Sigmoid colon (tissue), 7 donors: ENCODE measurements at places on chromosomes 5 and 9. TPM values are rescaled to one million over a fixed set of nuclear protein-coding genes. Genes with fewer than 3 reads are reported as not detected.

Gene GPR150
- 0.14 TPM for total RNA-seq

Gene DAB2
- total RNA-seq: 61.7 TPM

DNA sequence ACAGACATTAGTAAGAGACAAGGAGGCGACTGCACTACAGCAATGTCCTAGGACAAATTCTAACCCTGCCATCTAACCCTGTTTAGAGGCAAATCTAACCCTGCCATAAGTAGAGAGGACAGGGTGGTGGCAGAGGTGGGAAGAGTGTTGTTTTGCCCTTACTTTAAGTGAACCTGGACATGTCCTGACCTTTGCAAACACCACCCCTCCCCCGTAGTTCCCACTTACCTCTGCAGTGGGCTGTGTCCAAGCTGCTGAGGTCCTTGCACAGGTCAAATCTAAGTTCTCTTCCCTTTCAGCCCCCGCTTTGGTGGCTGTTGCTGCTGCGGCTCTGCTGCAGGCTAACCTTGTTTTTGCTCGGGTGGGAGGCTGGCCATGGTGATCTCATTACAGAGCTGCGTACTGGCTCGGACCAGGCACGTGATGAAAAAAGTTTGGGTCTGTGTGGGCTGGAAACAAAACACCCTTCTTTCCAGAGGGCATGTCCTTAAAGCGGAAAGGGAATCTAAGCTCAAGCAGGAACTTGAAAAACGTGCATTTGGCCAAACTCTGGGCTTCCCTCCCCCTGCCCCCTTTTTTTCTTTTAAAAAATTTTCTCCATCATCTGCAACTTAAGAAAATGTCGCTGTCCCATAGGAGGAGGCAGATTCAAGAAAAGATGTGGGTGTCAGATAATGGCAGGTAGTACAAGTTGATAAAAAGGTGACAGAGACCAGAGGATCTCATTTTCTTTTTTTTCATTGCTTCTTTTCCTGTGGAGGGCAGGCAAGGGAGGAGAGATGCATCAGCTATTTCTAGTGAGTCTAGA is at the start of gene FAXDC2:
TSS of gene FAXDC2 (minus strand) at position 349 of the 808 bp plus-strand sequence. CDS start 12,425 bp downstream, outside the sequence.
- peak; percentile 93 for DNase-seq
- H3K4me3 ChIP-seq: peak within 1 kb of the TSS; percentile 61
- H3K36me3 ChIP-seq: no peaks in the 10 kb centered on the region
- peaks cover 45% of the 10 kb centered on the region for H3K4me1 ChIP-seq

DNA sequence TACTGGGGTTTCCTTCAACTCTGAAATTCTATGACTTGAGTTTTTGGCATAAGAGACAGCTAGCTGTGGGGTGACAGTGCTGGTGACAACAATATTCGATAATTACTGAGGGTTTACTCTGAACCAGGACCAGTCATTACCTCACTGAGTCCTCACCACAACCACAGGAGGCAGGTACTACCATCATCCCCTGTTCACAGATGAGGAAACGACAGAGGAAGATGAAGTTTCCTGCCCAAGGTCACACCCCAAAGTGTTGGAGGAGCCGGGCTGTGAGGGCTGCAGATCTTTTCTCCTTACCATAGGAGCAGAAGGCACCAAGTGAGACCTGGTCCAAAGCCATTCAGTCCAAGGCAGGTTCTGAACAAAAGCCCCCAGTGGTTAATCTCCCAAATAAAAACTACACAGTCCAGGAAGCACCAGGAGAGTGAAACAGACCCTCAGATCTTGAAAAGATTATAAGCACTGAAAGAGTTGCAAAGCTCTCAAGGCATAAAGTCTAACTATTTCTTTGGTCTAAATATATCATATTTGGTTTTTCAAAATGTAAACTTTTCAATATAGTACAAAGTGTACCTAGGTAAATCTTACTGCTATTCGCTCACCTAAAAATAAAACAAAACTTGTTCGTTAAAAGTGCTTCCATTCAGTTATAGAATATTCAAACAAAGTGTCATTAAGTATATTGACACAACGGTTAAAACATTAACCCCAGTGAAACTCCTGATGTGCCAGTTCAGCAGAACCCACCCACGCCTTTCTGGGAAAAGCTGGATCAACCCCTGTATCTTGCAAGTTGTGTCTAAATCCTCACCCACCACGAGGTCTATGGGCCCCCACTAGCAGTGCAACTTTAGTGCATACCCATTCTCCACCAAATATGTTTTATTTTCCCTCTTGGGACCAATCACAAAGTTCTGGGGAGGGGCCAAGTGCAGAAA is 82.6 kb upstream of the EQTN start:
- no peaks in the 10 kb centered on the region for H3K36me3 ChIP-seq
- no peak overlapping the region for H3K27ac ChIP-seq
- H3K27me3 ChIP-seq: no peaks in the 10 kb centered on the region
- no peak overlapping the region for H3K4me3 ChIP-seq
- peaks cover 13% of the 10 kb centered on the region for H3K4me1 ChIP-seq
- no peak for DNase-seq

DNA sequence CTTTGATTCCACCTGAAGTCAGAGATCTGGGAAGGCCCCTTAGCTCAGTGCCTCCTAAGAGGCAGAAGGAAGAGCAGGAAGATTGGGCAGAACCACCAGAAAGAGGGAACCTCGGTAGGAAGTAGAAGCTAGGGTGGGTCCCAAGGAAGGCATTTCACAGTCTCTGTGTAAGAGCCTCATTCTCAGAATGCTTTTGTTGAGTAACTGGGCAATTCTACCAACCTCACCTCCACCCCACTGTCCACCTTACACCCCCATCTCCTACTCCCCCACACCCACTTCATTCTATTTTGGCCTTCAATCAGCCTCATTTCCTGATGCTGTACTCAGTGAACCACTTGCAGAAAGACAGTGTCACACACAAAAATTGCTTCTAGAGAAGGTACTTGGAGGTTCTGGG is 3.5 kb downstream of the HBEGF start:
- H3K36me3 ChIP-seq: no peaks in the 10 kb centered on the region
- peak overlapping the region; percentile 44 for H3K27ac ChIP-seq
- DNase-seq: peak; percentile 40
- H3K4me1 ChIP-seq: peaks cover 80% of the 10 kb centered on the region
- no peak overlapping the region for H3K4me3 ChIP-seq
- no peaks in the 10 kb centered on the region for H3K27me3 ChIP-seq

- no peak for DNase-seq
- no peak overlapping the region for H3K27ac ChIP-seq
- H3K4me3 ChIP-seq: no peak overlapping the region
Measured at GRCh38 chr9:27348785-27349697, 52.1 kb upstream of the EQTN start.

- H3K27ac ChIP-seq: no peak overlapping the region
- no peak overlapping the region for H3K4me3 ChIP-seq
- H3K4me1 ChIP-seq: no peaks in the 10 kb centered on the region
- no peaks in the 10 kb centered on the region for H3K27me3 ChIP-seq
Measured at GRCh38 chr5:173155912-173156311, 11.6 kb downstream of the BNIP1 start.

DNA sequence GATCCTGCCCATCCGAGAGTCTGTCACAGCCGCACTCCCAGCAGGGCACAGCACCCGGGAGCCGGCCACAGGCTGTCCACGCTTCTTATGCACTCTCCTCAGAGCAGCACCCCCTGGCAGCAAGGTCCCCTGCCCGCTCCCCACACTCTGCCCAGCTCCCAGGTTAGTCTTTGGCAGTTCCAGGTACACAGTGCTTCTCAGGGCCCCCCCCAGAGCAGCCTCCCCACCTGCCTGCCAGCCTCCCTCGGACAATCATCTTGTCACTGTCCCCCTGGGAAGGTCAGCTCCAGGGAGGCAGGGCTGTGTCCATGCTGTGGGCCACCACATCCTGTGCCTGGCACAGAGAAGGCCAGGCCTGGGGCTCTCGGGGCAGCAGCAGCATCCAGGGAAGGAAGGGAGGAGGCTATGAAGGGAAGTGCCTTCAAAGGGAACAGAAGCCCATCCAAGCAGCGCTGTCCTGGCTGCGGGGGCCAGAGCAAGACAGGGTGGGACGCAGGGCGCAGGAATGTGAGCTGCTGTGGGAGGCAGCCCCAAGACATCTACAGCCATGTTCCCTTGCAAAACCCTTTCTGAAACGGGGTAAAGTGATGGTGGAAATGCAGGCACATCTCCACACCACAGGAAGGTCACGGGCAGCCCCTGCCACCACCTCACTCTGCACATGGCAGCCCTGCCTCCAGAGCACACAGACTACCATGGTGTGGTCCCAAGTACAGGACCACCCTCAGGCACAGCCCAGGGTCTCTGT is 68.6 kb upstream of the ADAMTS2 start:
- no peak overlapping the region for H3K27ac ChIP-seq
- H3K36me3 ChIP-seq: no peaks in the 10 kb centered on the region
- no peak for DNase-seq
- H3K4me3 ChIP-seq: no peak overlapping the region
- no peaks in the 10 kb centered on the region for H3K4me1 ChIP-seq

DNA sequence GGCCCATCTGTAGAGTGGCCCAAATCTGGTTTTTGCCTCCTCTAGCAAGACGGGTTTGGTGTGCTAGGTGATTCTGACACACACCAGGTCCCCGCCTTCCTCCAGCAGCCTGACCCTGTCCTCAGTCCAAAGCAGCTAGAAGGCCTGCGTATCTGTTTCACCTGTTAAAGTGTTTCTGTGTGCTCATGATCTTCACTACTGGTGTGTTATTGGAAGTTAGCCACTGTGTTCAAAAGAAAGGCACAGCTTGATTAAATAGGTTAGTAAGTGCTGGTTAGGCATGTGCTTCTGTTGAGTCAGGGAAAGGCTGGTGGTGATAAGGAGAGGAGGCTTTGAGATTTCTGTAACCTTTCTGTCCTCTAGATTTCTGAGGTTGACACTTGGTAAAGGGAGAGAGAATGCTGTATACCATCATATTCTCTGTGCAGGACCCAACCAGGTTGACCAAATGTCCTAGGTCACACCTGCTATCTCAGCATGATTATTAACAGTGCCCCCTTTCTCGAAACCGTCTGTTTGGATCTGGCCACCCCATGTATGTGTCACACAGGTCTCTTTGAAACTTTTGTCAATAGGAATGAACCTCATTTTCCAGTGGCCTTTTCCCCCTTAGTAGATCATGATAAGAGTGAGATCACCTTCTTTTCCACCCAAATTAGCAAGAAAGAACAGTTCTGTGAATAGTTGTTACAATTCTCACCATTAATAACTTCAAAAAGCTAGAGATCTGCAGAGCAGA is 58.8 kb downstream of the ARHGAP26 start:
- H3K27ac ChIP-seq: peak overlapping the region; percentile 50
- DNase-seq: no peak
- H3K4me3 ChIP-seq: no peak overlapping the region
- H3K4me1 ChIP-seq: peaks cover 57% of the 10 kb centered on the region
- H3K27me3 ChIP-seq: no peaks in the 10 kb centered on the region
